Amniotic epithelial cell (primary cell): ENCODE measurements at places on chromosomes 2 and 18.

DNA sequence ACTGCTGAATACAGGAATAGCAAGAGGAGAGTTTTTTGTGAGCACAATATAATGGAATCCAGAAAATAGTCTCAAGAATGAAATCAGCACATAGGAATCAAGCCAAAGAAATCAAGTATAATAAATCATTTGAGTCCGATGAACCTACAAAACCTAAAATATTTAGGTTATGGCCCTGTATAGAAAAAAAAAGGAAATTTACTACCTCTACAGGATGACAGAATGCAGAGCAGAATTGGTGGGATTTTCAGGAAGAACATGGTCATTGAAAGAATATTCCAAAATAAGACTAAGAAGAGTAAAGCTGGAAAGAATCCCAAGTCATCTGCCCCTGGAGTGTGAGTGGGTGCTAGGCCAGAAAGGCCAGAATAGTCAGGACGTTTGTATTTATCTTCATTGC lies 1041.2 kb upstream of the CDH2 start:
- DNase-seq, result no peak

DNA sequence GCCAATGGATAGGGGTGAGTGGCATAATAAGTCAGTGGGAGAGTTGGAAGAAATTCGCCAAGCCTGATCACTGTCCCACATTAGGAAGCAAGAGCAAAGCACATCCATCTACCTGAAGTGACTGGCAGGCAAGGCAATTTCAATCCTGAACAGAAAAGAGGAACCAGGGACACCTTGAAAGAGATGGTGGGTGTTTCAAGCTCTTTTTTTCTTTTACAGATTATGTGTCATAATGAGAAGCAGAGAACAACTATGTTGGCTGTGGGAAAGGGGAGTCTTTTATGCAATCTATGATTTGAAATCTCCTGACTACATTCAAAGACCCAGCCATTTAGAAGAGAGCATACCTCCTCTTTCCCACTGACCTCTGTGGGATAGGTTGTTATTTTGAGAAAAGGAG lies 63.5 kb downstream of the TGIF1 start:
- DNase-seq, result peak; percentile 46

- no peak for DNase-seq
Measured at GRCh38 chr18:27461957-27462356, 276.8 kb upstream of the CHST9 start.

GRCh38 chr2:157831573-157832315 lies 44.4 kb downstream of the ACVR1 start:
- DNase-seq, result no peak

- DNase-seq, result peak; percentile 70
Measured at GRCh38 chr18:30889519-30890301, 152.8 kb downstream of the DSC3 start.

DNA sequence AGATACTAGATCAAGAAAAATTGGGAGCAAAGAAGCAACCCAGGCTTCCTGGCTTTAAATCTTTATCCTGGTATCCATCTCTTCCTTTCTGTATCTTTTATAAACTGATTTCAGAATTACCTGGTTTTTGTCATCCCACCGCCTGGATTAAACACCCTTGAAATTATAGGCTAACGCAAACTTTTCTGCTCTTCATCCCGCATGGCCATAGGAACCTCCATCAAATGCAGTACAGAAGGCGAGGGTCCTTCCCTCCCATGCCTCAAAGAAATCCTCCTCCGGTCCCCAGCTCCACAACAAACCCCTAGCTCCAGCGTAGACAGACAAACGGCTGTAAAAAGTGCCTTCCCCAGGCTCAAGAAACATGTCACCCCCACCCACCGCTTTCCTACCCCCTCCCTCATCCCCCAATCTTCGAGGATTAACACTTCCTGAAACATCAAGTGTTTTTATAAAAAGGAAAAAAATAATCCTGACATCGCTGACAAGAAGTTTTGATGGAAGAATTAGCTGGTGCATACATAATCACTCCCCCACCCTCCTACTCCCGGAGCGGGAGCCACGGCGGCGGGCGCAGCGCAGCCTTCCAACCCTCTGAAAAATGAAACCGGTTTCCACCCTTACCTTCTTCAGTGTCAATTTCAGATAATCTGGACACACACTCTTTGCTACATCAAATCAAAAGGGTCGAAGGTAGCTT lies 7.6 kb downstream of the DLX1 start:
- no peak for DNase-seq

GRCh38 chr2:134137182-134137611 lies 116.7 kb upstream of the MGAT5 start:
- no peak for DNase-seq

DNA sequence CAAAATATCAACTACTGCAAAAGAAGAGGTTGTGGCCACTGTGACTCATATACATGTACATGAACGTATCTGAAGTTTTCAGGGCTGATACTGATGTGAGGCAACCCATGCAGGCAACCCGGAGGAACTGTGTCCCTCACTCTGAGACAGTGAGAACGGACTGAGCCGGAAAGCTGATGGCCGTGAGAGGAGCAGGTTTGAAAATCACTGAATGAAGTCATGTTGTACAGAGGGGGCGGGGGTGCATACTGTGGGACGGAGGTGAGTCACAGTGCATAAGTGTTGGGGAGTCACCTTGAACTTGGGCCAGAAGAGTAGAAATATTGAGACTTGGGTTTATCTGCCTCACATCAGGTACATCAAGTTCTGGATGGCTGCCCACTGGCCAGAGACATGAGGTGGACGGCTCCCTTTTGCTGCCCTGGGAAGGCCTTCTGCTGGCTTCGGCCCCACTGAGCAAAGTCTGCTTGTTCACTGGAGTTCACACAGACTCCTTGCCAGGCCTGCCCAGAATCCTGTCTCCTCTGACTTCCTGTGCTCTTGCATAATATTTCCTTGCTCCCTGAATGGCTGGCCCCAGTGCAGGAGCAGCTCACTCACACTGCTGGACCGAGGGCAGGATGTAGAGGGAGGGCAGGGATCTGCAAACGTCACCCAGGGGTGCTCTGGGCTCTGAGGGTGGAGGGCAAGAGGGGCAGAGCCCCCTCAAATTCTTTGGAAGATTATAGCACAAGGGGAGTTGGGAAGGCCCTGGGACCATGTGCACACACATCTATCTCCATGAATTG lies 18.1 kb downstream of the EPAS1 start:
- peak; percentile 100 for DNase-seq

GRCh38 chr2:17793296-17793695 lies 23.0 kb upstream of the MSGN1 start:
- DNase-seq, result no peak

DNA sequence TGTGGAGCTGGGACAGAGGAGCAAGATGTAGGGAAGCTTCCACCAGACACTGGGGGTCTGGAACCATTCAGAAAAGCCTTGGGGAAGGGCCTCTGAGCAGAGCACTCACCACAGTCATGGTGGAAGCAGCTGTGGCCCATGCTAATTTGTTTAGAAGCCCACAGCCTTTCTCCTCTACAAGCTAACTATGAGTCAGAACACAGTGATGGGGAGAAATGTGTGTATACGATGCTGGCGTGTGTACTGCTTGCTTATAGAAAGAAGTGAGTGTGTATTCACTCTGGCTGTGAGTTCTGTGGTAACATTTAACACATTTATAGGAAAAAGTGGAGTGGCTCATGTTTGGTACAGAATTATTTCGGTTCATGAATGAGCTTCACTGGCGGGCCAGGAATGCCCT lies 157.0 kb upstream of the ACAA2 start:
- DNase-seq, result no peak

DNA sequence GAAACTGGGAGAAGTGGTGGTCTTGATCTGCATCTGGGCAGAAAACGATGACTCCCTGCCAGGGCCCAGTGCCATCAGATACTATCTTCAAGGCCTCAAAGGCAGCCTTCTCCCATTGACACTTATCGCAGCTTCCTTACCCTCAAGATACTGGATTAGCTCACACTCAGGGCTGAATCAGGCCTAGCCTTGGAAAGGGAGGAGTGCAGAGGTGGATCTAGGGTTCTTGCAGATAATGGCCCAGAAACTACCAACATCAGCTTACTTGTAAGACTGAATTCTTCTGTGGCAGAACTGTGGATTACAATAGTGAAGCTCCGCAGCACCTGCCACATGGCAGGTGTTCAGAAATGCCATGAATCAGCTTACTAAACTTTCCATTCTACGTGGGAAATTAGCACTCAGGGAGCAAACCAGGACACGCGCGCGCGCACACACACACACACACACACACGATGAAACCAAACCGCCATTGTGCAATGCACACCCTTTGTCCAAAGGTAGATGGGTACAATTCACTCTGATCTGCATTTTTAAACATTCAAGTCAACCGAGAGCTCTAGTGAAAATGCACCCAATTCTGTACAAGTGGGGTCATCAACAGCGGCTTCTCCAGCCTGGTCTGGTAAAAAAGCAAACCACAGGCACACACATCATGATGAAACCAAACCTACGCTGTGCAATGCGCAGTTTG lies 26.3 kb upstream of the TMEM182 start:
- DNase-seq, result peak; percentile 12

GRCh38 chr2:11056614-11057013 lies 98.7 kb upstream of the SLC66A3 start:
- DNase-seq, result peak; percentile 97

DNA sequence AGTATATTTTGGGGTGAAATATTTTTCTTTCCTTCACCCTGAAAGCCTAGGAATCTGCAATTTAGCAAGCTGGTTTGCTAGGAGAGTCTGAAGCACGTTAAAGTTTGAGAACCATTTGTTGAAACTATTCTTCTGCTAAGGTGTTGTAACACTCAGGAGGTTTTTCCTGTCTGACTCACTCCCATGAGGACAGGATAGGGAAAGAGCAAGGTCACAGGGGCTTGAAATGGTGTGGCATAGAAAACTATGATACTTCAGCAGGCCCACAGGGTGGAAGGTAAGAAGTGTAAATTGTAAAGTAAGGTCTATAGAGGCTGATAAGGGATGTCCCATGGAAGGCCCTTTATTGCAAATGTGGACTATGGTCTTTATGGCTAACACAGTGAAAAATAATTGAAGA lies 177.7 kb upstream of the ZC3H15 start:
- DNase-seq, result peak; percentile 70

DNA sequence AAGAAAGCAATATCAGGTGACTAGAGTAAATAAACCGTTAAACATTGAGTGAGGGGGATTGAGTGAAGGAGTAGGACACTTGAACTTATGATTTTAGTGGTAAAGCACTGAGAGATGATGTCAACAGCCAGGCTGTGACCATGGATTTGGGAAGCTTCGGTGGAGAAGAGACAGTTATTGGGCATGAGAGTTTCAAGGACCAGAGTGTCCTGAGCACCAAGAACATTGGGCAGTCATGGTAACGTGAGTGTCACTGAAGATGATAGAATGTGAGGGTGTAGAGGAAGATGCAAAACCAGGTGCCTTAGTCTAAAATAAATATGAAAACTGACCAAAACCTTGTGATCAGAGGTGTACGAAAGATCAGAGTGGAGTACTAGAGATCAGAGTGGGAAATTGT lies 248.1 kb downstream of the ASXL3 start:
- no peak for DNase-seq

- DNase-seq, result no peak
Measured at GRCh38 chr2:112831513-112831845, 5.1 kb downstream of the IL1B start.

DNA sequence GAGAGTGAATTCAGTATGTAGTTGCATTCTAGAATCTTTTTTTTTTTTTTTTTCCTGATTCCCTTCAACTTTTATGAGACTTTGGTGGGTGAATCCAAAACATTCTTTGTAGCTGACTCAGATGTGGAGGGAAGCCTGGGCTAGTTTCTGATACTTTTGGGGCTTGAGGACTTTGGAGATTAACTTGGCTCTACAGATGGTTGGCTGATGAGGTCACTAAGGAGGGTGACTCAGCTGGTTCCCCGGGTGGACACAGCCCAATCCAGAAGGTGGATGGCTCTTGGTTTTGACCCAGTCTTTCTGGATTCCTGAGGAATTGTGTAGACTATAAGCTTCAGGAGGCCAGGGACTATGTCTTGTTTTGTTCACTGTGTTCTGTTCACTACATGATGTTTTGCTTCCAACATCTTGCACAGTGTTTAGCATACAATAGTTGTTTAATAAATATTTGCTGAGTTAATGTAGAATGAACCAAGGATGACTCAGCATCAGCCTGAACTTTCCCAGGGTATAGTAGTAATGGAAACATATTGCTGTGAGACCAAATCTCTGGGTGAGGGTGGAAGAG lies 30.5 kb downstream of the LAMA3 start:
- peak; percentile 96 for DNase-seq

DNA sequence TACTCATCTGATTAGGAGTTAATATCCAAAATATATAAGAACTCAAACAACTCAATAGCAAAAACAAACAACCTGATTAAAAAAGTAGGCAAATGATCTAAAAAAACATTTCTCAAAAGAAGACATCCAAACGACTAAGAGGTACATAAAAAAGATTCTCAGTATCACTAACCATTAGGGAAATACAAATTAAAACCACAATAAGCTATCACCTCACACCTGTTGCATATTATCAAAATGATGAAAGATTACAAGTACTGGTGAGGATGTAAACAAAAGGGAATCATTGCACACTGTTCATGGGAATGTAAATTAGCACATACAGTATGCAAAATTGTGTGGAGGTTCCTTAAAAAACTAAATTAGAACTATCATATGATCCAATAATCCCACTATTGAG lies 865.5 kb downstream of the TMEM182 start:
- no peak for DNase-seq

DNA sequence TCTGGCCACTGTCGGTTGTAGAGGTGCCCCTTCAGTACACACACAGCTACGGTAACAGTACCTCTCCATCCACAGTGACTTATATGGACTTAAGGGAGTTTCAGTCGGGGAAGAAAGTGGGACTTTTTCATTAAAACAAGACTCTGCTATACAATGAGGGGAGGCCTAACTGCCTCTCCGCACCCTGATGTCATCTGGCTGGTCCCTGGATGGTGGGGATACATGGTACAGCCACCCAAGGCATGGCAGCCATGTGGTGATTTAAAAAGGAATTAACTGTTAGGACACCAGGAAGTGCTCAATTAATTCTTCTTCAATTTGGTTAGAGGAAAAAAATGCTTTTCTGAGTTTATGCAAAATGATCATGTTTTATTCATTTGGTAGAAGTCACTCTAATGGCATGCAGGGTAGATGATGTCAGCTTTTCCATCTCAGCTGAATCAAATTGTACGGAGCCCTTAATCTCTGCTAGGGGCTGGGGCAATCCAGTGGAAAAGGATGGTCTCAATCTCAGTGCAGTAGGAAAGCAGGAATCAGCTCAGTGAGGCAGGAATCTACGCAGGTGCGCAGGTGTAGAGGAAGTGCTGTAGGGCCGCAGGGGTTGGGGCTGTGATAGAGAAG lies 243.9 kb downstream of the PRKCE start:
- DNase-seq, result no peak

GRCh38 chr2:227411320-227411989 lies 23.7 kb upstream of the SCYGR1 start:
- DNase-seq, result peak; percentile 83

GRCh38 chr2:235390108-235390815 lies 103.6 kb upstream of the AGAP1 start:
- no peak for DNase-seq

- no peak for DNase-seq
Measured at GRCh38 chr2:178531168-178531567, 50.9 kb downstream of the PLEKHA3 start.

- DNase-seq, result no peak
Measured at GRCh38 chr2:158735822-158736580, 59.1 kb upstream of the DAPL1 start.

GRCh38 chr2:205750797-205751196 lies 68.5 kb downstream of the NRP2 start:
- DNase-seq, result no peak
